ENCODE measurements at places on chromosomes 16 and 17. TPM values are rescaled to one million over a fixed set of nuclear protein-coding genes. Genes with fewer than 3 reads are reported as not detected.

Gene KLHL10
- not detected for total RNA-seq

Gene KCNAB3
- 2.2 TPM for total RNA-seq

Gene PRR35
- total RNA-seq: not detected

Gene KRTAP1-1
- total RNA-seq: 0.83 TPM

Gene RHBDL1
- 1.3 TPM for total RNA-seq

GRCh38 chr16:86963600-86964575, 353.3 kb downstream of the C16orf95 start:
- DNase-seq: no peak
- H3K4me3 ChIP-seq: no peak overlapping the region
- H3K27ac ChIP-seq: no peak overlapping the region
- H3K36me3 ChIP-seq: no peaks in the 10 kb centered on the region
- peaks cover 19% of the 10 kb centered on the region for H3K4me1 ChIP-seq

DNA sequence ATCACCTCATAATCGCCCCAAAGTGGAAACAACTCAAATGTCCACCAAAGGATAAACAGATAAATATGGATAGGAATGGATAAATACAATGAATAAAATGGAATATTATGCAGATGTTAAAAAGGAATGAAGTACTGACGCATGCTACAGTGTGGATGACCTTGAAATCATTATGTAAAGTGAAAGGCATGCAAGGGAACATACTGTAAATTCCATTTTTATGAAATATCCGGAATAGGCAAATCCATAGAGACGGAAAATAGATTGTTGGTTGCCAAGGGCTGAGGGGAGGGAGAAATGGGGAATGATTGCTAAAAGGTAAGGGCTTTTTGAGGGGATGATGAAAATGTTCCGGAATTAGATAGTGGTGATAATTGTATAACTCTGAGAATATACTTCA, 36.0 kb downstream of the STAT5B start:
- H3K27me3 ChIP-seq: no peaks in the 10 kb centered on the region
- no peak overlapping the region for H3K4me3 ChIP-seq
- DNase-seq: no peak
- no peaks in the 10 kb centered on the region for H3K36me3 ChIP-seq
- peaks cover 9% of the 10 kb centered on the region for H3K4me1 ChIP-seq

- H3K4me1 ChIP-seq: peaks cover 49% of the 10 kb centered on the region
- peaks cover 12% of the 10 kb centered on the region for H3K36me3 ChIP-seq
- peaks cover 13% of the 10 kb centered on the region for H3K27me3 ChIP-seq
- H3K4me3 ChIP-seq: no peak overlapping the region
- H3K27ac ChIP-seq: peak overlapping the region; percentile 90
Measured at GRCh38 chr17:77419547-77420094, 278.9 kb downstream of the SEC14L1 start.

GRCh38 chr17:48498164-48498850, 32.5 kb downstream of the HOXB1 start:
- H3K4me1 ChIP-seq: peaks cover 32% of the 10 kb centered on the region
- no peak overlapping the region for H3K27ac ChIP-seq
- H3K27me3 ChIP-seq: peaks cover 15% of the 10 kb centered on the region
- H3K4me3 ChIP-seq: no peak overlapping the region
- no peak for DNase-seq

GRCh38 chr16:2858245-2859025, 465 bp upstream of the PRSS22 start:
- H3K4me3 ChIP-seq: no peak overlapping the region
- H3K4me1 ChIP-seq: peaks cover 6% of the 10 kb centered on the region
- DNase-seq: no peak
- H3K27me3 ChIP-seq: peaks cover 3% of the 10 kb centered on the region
- H3K27ac ChIP-seq: no peak overlapping the region

GRCh38 chr16:85650135-85650843, 37.2 kb downstream of the GSE1 start:
- H3K4me1 ChIP-seq: no peaks in the 10 kb centered on the region
- DNase-seq: no peak
- no peaks in the 10 kb centered on the region for H3K36me3 ChIP-seq
- H3K27ac ChIP-seq: no peak overlapping the region
- no peak overlapping the region for H3K4me3 ChIP-seq

GRCh38 chr16:84270531-84270930, 24.1 kb upstream of the WFDC1 start:
- no peaks in the 10 kb centered on the region for H3K36me3 ChIP-seq
- no peak for DNase-seq
- H3K27me3 ChIP-seq: peaks cover 20% of the 10 kb centered on the region
- H3K27ac ChIP-seq: no peak overlapping the region
- H3K4me1 ChIP-seq: no peaks in the 10 kb centered on the region

DNA sequence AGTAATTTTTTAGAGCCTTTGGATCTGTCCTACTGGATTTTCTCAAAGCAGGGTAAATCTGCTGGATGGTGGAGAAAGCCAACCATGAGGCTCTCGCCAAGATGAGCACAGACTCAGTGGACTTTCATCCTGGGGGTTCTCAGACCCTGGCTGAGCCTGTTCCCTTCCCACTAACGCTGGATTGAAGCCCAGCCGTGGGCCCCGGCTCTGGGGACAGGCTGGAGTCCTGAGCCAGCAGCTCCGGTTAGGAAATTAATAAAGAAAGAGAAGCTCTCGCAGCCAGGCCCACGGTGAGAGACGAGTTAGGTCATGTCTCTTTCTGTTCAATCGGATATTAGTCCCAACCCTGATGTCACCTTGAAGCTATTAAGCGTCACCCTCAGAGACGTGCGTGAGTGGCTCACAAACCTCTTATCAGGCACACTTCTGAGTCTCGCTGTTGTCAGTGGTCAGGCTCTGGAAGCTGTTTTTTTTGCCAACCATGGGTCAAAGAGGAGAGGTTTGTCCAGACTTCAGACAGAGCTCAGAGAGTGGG, 27.1 kb downstream of the MEOX1 start:
- no peak overlapping the region for H3K27ac ChIP-seq
- peaks cover 16% of the 10 kb centered on the region for H3K27me3 ChIP-seq
- H3K4me3 ChIP-seq: no peak overlapping the region
- DNase-seq: peak; percentile 34

GRCh38 chr17:65850486-65850885, 289.0 kb upstream of the AXIN2 start:
- no peak for DNase-seq
- H3K4me1 ChIP-seq: peaks cover 5% of the 10 kb centered on the region
- no peak overlapping the region for H3K27ac ChIP-seq
- no peaks in the 10 kb centered on the region for H3K27me3 ChIP-seq

DNA sequence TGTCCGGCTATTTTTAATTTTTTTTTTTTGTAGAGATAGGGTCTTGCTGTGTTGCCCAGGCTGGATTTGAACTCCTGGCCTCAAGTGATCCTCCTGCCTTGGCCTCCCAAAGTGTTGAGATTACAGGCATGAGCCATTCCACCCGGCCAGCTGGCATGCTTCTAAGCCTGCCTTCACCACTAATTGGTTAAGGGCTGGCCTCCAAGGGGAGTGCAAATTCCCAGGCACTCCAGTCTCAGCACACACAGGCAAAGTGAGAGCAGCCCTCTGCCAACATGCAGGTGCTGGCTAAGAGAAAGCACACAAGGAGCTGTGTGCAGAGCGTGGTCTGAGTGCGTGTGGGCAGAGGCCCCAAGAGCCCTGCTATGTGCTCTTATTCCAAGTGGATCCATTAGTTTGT, 149.8 kb upstream of the HS3ST2 start:
- H3K27ac ChIP-seq: no peak overlapping the region
- peaks cover 4% of the 10 kb centered on the region for H3K27me3 ChIP-seq
- DNase-seq: no peak
- H3K36me3 ChIP-seq: no peaks in the 10 kb centered on the region
- H3K4me1 ChIP-seq: no peaks in the 10 kb centered on the region
- no peak overlapping the region for H3K4me3 ChIP-seq

DNA sequence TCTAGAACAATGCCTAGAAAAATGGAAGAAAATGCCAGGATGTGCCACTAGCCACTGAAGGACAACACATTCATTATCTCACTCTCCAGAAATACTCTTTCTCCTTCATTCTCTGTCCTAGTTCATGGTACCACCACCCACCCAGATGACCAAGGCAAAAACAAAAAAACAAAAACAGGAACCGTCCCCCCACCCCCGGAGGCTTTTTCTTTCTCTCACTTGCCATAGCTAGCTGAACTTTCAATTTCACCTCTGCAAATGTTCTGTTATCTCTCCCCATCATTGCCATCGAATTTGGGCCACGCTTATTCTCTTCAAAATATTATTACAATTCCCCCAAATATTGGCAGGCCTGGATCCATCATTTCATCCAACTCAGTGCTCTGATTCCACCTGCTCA, 49.0 kb downstream of the SOX9 start:
- H3K27me3 ChIP-seq: peaks cover 24% of the 10 kb centered on the region
- H3K4me3 ChIP-seq: no peak overlapping the region
- no peaks in the 10 kb centered on the region for H3K4me1 ChIP-seq
- no peak overlapping the region for H3K27ac ChIP-seq
